ENCODE measurements at places on chromosomes 6 and 20. TPM values are rescaled to one million over a fixed set of nuclear protein-coding genes. Genes with fewer than 3 reads are reported as not detected.

Gene SPDEF
- 0.09 TPM for polyA plus RNA-seq

- DNase-seq: no peak
These were observed 48.7 kb downstream of the YTHDF1 start for GRCh38 chr20:63167026-63167917.

- no peak for DNase-seq
These were observed 356 bp downstream of the BYSL start for GRCh38 chr6:41921712-41921998.

Gene KCNB1
- 10.3 TPM for polyA plus RNA-seq

Gene SMIM29
- polyA plus RNA-seq: not detected

DNA sequence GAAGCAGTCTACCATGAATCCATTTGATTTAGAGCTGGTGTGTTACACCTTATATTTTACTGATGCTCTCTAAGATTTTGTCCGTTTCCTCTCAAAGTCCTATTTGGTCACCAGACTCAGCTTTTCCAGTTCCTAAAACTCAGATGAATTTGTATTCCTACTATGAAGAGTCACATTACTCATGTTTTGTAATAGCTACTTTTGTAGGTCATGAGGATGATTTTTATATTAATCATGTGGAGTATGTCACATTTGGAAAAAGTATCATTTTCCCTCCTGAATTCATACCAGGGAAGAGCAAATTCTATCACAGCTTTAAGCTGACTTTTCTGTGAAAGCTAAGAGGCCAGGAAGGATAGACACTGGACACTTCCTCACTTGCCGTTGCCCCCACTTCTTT is 140.6 kb upstream of the SCGN start:
- DNase-seq: no peak

Gene TGM2
- 9.5 TPM for polyA plus RNA-seq

- DNase-seq: no peak
These were observed 72.9 kb upstream of the DSP start for GRCh38 chr6:7468382-7469081.

Gene GTSF1L
- polyA plus RNA-seq: not detected

- DNase-seq: no peak
These were observed 54.8 kb upstream of the AKIRIN2 start for GRCh38 chr6:87756858-87757257.

DNA sequence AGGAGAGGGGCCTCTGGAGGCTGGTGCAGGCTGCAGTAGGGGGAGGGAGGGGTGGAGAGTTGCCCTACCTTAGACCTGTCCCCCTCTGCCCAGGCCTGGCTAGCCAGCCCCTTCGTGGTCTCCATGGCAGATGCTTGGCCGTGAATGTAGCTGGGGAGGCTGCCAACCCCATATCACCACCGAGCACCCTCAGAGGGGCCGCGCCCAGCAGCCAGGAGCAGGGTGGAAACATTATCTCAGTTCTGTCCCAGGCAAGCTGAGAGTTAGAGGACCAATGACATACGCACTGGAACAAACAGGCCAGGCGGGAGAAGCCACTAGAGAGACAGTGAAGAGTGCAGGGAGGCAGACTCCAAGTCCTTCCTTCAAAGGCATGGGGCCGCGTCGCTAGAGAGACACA is 66.5 kb downstream of the LRFN2 start:
- DNase-seq: no peak

Gene CCNC
- 57.1 TPM for polyA plus RNA-seq

Gene ABHD16B
- not detected for polyA plus RNA-seq

DNA sequence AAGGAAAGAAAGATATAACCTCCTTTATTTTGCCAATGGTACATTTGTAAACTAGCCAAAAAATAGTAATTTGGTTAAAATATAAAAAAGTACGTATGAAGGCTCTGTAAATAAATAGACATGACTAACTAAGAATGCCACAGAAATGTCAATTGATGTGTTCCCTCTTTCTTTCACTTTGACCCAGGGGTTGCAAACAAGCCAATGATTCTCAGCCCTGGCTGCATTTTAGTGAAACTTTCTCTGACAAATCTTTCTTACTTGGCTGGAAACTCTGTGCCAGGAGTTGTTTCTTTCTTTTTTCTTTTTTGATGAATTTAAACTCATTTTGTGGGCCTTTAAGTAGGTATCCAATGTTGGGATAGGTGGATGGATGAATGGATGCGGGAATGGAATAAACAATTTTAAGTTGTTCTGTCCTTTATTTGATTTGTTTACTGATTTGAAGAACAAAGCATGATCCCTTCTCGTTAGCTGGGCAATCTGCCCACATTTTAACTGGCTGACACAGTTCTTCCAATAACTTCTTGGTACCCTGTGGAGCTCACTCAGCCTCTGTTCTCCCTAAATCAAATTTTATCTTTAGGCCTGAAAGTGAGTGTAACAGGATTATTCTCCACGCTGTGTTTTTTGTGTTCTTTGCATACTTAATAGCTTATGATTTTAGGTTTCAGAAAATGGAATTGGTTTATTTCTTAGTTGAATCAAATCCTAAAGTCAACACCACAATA is 58.6 kb upstream of the GCLC start:
- no peak for DNase-seq

DNA sequence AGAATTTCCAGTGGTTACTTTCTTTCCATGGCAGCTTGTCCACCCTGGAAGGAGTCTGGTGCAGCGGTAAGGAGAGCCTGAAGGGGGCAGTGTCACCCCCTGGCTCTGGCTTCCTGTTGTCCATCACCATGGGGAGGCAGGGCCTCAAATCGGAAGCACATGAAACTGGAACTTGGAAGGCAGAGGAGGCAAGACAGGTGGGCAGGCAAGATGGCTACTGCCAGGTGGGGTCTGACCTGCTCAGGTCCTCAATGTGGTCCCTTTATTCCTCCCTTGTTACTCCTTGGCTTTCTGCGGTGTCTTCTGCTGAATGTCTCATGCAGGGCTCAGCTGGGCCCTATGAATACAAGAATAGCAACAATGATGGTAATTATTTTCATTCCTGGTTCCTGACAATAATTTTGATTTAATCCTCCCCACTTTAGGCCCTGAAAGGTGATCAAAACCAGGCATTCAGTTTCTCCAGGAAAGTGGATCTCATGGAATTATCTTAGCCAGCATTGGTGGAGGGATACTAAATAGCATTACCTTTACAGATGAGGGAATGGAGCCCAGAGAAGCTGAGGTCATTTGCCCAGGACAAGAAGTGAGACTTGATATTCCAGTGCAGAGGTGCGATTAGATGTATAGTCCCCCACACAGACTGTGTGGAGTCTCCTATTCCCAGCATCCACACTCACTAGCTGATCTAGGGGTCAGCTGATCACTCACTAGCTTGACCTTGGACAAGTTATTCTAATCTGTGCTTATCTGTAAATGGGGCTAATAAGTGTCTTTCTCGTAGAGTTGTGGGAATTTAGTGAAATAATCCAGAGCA is 17.6 kb upstream of the SNAI1 start:
- no peak for DNase-seq

DNA sequence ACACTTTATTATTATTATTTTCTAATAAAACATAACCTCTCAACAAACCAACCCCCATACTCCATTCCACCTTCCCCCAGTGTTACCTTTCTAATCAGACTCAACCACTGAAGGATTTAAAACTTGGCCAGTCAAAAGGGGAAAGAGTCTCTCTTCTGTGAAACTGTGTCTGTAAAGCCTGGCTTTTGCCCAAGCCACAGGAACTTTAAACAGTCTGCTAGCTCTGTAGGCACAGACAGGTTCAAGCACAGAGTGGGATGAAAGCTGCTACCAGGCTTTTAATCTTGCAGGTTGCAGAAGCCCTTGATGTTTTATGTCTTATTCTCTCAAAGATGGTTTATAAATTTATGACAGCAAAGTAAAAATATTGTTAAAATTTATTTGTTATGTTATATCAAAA is 585.7 kb downstream of the TENT5A start:
- DNase-seq: no peak

Gene MTRF1L
- 29.5 TPM for polyA plus RNA-seq

- no peak for DNase-seq
These were observed 58.2 kb downstream of the SMAP1 start for GRCh38 chr6:70725817-70726415.

Gene DEF6
- polyA plus RNA-seq: 3.4 TPM

- DNase-seq: no peak
These were observed 191.1 kb upstream of the SGK1 start for GRCh38 chr6:134508862-134509498.

GRCh38 chr6:4610256-4610655 is 165.9 kb upstream of the CDYL start:
- no peak for DNase-seq

Gene OOEP
- not detected for polyA plus RNA-seq

- no peak for DNase-seq
These were observed 10.0 kb upstream of the PRR18 start for GRCh38 chr6:166318227-166318626.

Gene RIPOR3
- 11.6 TPM for polyA plus RNA-seq

Gene ARG1
- polyA plus RNA-seq: 1.8 TPM

DNA sequence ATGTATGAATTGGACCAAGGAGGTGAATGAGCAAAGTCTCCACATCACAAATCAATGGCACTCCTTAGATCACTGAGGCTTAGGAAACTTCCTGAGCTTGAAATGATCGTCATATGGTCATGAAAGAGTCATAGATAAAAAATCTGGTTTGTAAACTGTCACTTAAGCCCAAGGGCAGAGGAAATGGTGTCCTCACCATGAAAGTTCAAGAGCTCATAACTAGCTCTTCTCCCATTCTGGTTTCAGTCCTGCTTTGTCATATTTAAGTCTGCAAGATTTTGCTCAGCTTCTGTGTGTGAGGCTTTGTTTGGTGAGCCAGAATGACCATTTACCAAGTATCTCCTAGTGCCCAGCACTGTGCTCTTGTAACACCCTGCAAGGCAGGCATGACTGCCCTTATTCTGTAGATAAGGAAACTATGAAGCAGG is 60.5 kb downstream of the GJA10 start:
- no peak for DNase-seq

Gene SLC32A1
- polyA plus RNA-seq: not detected

Data from muscle of arm (tissue), 14 donors.